ENCODE measurements at places on chromosomes 2 and 18.

DNA sequence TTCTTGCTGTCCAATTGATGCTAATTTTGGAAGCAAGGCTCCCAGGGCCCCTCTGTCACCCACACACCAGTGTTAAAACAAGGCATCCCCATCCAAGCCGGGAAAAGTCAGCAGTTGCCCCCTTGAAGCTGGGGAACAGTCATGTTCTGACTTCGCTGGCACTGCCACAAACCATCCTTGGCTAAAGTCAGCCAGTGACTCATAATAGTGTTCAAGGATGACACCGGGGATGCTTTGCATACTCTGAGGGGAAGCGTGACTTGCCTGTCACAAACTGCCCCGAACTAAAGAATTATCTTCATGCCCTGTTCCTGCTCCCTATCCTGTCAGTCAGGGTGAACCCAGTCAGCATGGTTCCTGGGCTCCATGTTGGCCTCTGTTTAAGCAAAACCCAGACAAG, 37.0 kb downstream of the TGFA start:
- peaks cover 2% of the 10 kb centered on the region for H3K4me1 ChIP-seq
- no peaks in the 10 kb centered on the region for H3K36me3 ChIP-seq
- H3K27me3 ChIP-seq, result no peaks in the 10 kb centered on the region
- no peak overlapping the region for H3K27ac ChIP-seq
- no peak for DNase-seq
- no peak overlapping the region for H3K4me3 ChIP-seq

- peak within 1 kb of the TSS; percentile 48 for H3K4me3 ChIP-seq
- peak within 1 kb of the TSS; percentile 84 for H3K27ac ChIP-seq
These were observed at the start of gene CAD for GRCh38 chr2:27217173-27218121. Gene CAD (plus strand): TSS chr2:27217369. CDS start chr2:27217552, 183 bp downstream.

DNA sequence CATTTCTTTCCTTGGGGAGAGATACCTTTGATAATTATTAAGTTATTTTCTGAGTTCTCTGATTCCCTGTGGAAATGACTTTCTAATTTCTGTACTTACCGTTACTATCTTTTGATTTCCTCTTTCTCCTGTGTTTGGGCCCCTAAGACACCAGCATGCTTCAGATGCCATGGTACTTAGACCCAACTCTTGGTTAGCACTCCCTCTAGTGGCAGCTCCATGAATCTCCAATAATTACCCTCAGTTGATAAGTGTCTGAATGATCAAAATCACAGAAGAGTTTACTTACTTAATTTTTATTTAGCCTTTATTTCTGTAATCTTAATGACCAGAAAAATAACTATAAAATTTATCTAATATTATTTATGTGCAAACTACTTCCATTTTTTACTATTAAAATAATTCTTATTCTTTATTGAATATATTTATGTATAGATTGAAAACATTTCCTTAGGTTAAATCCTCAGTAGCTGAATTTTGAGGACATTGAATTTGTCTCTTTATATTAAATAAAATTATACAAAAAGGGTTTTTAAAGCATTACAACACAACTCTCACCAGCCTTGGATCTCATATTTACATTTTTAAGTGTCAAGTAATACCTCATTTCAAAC, 300.4 kb downstream of the KCNS3 start:
- H3K4me3 ChIP-seq, result no peak overlapping the region
- H3K36me3 ChIP-seq, result no peaks in the 10 kb centered on the region
- H3K27ac ChIP-seq, result no peak overlapping the region
- peak; percentile 74 for DNase-seq
- no peaks in the 10 kb centered on the region for H3K4me1 ChIP-seq
- no peaks in the 10 kb centered on the region for H3K27me3 ChIP-seq

GRCh38 chr2:118185210-118186109, 97.2 kb downstream of the INSIG2 start:
- H3K4me1 ChIP-seq, result peaks cover 10% of the 10 kb centered on the region
- H3K27me3 ChIP-seq, result no peaks in the 10 kb centered on the region
- no peaks in the 10 kb centered on the region for H3K36me3 ChIP-seq
- DNase-seq, result peak; percentile 76
- H3K4me3 ChIP-seq, result peak overlapping the region; percentile 67
- peak overlapping the region; percentile 85 for H3K27ac ChIP-seq

Measured in mesendoderm (in vitro differentiated cells).